ENCODE measurements at places on chromosomes 11 and 22.

GRCh38 chr22:19109198-19110063 is 12.8 kb downstream of the DGCR2 start:
- DNase-seq = peak; percentile 12

- no peak for DNase-seq
Observed at GRCh38 chr11:127890030-127890615, 697.2 kb downstream of the ETS1 start.

- no peak for DNase-seq
Observed at GRCh38 chr11:110527146-110527545, 97.4 kb downstream of the FDX1 start.

DNA sequence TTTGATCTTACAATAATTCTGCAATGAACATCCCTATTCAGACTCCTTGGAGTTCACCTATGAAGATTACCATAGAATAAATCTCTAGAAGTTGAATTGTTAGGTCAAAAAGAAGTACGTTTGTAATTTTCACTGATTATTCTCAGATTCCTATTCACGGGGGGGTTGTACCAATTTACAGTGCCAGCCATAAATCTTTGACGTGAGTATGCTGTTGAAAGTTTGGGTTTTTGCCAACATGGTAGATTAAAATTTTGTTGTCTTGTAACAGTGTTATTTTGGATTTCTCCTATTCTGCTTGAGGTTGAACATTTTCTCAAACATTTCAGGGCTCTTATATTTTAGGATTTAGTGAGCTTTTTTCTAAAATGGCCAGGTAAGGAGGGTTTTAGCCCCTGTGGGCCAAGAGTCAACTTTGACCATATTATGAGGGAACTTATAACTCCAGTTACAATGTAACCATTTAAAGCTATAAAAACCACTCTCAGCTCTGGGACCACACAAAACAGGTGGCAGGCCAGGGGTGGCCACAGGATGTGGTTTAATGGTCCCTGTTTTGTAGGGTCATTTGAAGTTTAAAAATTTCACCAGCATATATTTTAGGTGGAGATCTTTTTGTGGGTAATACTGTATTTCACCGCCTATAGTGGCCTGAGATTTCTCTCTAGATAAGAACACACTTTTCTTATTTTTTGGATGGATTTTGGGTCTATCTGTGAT is 25.8 kb downstream of the GGTLC2 start:
- DNase-seq = no peak

DNA sequence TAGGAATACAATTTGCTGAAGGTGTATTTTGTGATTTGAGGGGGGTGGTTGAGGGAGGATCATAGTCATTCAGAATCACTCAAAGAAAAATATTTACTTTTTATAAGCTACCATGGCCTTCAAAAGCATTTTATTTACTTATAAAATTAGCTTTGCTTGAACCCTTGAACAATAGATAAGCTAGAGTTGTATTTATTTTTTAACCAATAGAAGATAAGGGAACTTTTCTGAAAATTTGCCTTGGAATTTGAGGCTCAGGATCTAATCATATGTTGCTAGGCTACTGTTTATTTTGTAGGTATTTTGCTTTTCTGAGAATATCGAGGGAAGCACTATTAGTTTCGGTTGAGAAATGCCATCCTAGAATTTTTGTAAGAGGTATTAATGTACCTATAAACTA is 82.1 kb downstream of the EMSY start:
- DNase-seq = no peak

GRCh38 chr11:78282821-78283220 is 94.1 kb downstream of the USP35 start:
- no peak for DNase-seq

DNA sequence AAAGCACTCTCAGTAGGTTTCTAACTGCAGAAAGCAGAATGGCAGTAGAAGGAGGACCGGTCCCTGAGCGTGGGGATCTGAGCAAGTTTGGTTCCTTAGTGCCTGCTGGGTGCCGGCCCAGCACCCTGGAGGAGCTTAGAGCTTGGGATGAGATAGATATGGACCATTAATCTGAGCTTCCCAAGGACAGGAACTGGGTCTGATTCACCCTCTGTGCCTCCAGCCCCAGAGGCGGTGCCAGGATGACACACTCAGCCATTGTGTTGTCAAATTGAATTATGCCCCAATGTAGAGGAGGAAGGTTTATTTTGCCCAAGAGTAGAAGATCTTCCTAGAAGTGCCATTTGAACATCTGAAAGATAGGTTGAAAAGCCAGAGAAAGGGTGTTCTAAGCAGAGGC is 4.3 kb downstream of the ZC3H7B start:
- DNase-seq = no peak

GRCh38 chr22:32627091-32627490 is 152.5 kb downstream of the FBXO7 start:
- DNase-seq = no peak

GRCh38 chr22:49550766-49551362 is 276.8 kb downstream of the BRD1 start:
- DNase-seq = no peak

DNA sequence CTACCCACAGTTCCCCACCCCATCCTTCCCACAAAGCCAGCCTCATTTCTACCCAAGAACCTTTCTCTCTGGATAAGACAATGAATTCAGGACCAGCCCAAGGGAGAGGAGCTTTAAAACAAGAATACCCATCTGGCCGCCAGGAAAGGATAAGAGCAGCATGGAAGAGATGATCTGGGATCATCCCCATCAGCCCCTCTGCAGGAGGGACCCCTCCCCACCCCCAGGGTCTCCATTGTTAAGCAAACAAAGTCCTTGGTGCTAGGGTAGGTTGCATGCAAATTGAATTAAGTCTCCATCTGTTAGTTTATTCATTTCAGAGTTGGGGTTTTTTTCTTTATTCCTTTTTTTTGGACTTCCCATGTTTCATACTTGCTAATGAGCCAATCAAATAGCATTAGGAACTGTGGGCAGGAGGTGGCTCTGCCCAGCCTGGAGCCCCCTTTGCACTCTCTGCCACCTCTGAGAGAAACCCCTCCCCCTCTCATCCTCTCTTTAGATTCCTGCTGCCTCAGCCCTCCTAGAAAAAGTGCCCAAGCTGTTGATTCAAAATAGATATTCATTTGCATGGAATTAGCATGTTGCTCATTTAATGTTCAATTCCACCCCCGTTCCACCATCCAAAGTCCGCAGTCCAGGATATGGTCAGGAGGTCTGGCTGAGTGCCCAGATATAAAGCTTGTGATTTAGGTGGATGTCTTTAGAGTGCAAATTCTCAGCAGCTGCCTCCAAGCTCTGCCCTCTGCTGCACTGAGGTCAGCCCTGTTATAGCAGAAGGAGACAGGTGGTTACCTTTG is 138.5 kb upstream of the NCAM1 start:
- no peak for DNase-seq

DNA sequence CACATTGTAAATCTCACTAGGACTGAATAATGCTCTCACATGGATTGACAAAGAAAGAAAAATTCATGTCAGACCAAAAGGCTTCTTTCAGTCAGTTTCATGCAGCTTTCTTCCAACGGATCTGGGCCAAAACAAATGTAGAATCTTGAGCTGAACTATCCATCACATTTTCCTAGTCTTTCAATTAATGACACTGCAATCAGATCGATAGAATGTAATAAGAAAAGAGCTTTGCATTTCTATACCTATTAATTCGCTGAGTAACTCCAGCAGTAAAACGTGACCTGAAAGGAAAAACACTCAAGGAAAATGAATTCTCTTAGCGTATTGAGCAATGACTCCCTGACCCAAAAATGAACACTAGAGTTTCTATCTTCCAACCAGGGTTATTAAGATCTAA is 194.8 kb upstream of the BLID start:
- DNase-seq = no peak

DNA sequence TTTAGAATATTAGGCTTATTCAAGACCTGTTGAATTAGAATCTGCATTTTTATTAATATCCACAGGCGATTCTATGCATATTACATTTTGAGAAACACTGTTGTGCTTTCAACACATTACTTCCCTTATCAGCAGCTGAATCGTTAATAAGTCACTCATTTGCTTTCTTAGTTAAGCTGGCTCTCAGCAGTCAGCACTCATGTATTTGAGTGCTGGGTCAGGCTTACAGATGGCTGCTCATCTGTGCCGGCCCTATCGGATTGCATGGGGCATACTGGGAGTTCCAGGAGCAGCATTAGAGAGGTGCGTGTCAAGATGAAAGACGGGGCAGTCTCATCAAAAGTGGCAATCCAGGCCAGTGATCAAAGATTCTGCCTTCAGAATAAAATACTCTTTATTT is 10.8 kb upstream of the OR51L1 start:
- no peak for DNase-seq

GRCh38 chr11:14892577-14892976 is 546 bp upstream of the CYP2R1 start:
- DNase-seq = no peak

DNA sequence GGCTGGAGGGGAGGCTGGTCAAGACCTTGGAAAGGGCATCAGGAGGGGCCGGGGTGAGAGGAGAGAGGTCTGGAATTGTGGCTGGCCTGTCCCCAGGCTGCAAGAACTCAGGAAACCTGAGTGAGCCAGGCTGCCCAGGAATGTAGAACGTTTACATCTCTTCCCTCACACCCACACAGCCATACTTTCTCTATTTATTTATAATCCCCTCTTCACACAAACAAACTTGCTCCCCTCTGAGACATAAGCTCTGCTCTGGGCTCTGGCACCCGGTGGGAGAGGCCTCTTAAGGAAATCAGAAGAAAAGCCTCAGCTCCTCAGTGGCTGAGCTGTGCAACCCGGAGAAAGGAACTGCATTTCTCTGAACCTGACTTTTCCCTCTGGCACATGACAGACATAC is 5.5 kb downstream of the CHRDL2 start:
- DNase-seq = no peak

- no peak for DNase-seq
Observed at GRCh38 chr22:41474872-41475451, 6.0 kb downstream of the ACO2 start.

DNA sequence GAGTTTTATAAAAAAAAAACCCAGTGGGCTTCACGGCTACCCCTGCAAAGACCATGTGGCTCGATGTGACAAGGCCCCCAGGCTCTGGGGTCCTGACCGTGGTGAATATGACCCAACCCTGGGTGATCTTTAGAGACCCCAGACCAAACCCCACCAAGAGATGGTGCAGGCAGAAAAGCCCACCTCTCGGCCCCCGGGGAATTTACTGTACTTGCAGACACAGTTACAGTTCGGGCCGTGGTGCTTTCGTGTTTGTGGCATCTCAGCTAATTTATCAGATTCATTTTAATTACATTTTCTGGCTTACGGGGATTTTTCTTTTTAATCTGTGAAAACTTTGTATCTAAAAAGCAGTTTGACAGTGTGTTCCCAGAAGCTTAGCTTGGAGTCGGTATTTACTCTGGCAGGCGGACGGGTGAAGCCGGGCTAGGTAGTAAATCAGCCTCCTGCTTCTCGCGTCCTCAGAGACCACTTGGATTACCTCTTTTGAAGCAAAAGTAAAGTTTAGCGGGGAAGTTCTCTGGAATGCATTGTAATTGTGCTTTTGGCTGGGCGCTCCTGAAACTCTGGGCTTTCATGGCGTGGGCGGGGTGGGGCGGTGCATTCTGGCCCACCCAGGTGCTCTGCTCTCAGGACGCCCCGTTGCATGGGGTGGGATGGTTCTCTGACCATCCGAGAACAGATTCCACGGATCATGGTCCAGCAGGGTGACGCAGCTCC is 25.3 kb downstream of the ANO1 start:
- DNase-seq = no peak

DNA sequence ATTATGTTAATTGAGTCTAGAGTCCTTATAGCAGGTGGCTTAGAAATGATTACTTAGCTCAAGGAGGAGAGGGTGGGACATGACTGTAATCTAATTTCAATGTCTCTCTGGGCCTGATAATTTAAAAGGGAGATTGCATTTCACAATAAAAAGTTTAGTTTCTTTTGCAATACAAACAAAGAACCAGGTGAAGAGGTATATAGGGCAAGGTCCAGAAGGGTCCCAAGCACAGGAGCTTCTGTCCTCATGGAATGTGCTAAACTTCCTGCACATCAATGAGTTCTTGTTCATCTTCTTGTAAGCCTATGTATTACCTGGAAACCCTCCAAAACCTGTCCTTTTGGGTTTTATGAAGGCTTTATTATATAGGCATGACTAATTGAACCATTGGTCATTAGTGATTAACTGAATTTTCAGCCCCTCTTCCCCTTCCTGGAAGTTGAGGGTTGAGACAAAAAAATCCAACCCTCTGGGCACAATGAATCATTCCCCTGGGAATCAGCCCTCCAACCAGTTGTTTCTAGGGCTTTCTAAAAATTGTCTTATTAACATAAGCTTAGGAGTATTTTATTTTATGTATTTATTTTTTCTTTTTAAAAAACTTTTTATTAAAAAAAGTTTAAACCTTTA is 37.6 kb downstream of the MS4A2 start:
- DNase-seq = no peak

- DNase-seq = no peak
Observed at GRCh38 chr11:15845261-15845660, 511.1 kb downstream of the SOX6 start.

DNA sequence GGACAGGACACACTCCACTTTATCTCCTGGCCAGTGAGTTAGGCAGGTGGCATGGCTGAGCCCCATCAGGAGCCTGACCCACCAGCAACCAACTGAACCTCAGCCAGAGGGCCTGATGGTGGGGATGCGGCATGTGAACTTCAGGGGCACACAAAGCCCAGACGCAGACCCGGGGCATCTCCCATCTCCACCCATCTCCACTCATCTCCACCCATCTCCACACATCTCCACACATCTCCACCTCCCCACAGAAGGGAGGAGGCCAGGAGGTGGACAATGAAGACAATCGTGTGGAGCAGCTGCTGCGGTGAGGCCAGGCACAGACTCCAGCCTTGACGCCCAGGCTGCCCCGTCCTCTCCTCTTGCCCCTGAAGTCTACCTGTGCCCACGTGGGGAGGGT is 340.8 kb downstream of the CTTN start:
- no peak for DNase-seq

- no peak for DNase-seq
Observed at GRCh38 chr11:3860375-3860774, 4.9 kb downstream of the STIM1 start.

DNA sequence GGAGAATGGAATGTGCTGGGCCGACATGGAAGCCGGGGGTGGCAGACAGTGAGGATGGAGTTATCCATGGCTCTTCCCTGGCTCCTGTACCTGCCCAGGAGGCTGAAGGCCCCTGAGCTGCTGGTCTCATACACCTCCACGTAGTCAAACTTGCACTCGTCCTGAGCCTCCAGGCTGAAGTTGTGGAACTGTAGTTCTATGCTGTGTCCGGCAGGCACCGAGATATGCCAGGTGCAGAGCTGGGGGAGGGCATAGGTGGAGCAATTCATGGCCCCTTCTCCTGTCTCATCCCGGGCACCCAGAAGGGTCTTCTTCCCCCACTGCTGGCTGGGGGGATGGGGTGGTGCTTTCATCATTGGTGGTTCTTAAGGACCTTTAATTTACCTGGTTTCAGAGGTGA is 2.8 kb downstream of the MFRP start:
- no peak for DNase-seq

GRCh38 chr11:15937601-15938120 is 418.7 kb downstream of the SOX6 start:
- DNase-seq = no peak

GRCh38 chr11:65412271-65413076 is 10.1 kb upstream of the NEAT1 start:
- DNase-seq = no peak

GRCh38 chr11:94638301-94638901 is 71.2 kb downstream of the PIWIL4 start:
- no peak for DNase-seq
